ENCODE measurements at places on chromosomes 12 and 14.

GRCh38 chr14:99156090-99156425 is 115.9 kb downstream of the BCL11B start:
- DNase-seq: peak; percentile 22

- no peak for DNase-seq
Observed at GRCh38 chr14:49447540-49448107, 138.6 kb downstream of the RPS29 start.

DNA sequence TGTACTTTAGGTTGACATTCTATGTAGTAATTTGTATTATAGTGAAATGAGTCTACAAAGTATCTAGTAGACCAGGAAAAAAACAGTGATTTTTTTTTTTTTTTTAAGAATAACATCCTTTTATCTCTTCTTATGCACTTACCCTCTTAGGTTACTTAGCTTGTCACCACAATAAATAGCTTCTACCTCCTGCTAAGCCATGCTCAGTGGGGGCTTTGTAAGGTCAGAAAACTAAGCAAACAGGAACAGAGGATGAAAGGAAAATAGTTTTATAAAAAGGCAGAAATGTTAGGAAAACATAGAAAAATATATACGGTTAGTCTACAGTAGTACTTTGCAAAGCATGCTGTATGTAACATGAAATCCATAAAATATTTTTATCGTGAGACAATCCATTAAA is 385.3 kb upstream of the ATXN7L3B start:
- peak; percentile 57 for DNase-seq

DNA sequence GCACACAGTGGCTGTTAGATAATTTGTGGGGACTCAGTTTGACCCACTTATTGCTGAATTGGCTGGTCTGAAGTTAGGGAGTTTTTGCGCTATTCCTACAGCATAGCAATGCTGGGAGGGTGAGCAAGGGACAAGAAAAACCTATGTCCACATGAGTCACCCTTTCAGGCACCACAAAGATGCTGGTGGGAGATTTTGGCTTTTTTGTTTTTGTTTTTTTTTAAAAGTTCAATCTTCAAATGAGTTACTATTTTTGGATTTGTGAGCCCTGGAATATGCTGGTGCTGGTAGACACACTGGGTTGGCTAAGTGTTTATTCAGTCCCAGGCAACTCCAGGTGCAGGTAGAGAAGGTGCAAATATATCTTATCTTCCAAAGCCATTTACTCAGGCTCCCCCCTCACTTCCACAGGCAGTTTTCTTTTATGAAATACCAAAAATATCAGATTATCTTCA is 143.4 kb downstream of the BTG1 start:
- DNase-seq: no peak

DNA sequence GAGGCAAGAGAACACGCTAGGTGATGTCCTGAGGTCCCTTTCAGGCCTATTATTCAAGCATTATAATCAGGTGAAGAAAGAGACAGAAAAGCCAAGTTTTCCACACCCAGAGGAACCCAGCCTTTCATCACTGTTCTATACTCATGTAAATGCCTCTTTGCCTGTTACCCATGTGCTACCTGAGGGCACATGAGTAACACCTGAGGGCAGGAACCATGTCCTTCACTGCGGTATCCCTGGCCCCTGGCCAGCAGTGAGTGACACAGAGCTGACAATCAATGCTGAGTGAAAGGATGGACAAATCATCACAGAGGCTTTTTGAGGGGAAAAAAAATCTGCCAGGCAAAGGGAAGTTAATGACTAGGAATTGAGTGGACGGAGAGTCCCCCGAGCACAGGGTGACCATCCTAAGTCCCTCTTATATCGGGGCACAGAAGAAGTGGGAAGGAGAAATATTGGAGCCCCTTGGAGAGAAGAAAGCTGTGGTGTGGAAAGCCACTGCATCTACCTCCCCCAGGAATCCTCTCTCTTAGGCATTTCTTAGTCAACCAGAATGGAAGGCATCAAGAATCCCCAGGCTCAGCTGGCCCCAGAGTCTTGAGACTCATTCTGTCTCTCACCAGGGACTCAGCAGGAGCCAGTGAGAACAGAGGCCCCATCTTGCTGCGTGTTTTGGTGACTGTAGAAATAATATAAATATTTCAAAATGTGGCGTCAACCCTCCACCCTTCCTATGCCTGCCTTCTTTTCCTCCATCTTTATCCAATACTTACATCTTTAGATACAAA is 212.9 kb downstream of the DPF3 start:
- DNase-seq: no peak

DNA sequence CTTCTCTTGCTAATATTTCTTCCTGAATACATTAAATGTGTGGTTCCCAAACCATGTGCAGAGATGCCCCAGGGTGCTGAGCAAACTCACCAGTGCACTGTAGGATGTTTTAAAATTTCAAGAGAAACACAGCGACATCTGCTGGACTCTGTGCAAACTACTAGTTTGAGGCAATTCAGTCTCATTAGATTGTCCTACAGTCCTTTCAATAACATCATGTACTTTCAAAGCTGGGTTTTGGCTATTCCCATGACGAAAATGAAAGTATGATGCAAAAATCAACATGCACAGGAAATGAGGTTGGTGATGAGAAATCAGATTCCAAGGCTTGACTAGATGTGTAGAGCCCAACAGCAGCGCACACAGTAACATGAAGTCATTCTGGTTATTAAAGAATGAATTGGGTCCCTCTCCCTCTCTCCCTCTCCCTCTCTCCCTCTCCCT is 66.3 kb downstream of the CLIP1 start:
- DNase-seq: peak; percentile 85

GRCh38 chr14:33504246-33505099 is 446.4 kb downstream of the EGLN3 start:
- no peak for DNase-seq

DNA sequence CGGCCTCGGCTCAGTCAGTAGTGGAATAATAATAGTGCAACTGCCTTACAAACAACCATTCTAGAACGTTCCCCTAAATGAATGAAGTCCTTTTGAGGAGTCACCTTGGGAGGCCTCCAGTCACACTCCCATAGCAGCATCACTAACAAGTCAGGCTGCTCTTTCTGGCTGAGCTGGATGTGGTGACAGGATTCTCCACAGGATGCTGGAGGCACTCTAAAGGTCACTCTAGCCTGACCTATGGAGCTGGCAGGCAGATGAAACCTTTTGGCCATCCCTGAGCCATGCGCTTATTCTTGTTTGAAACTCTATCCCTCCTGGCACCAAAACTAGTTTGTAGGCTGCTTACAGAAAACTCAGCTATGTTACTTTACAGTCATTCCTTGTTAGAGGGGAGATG is 17.9 kb upstream of the TFCP2 start:
- no peak for DNase-seq

DNA sequence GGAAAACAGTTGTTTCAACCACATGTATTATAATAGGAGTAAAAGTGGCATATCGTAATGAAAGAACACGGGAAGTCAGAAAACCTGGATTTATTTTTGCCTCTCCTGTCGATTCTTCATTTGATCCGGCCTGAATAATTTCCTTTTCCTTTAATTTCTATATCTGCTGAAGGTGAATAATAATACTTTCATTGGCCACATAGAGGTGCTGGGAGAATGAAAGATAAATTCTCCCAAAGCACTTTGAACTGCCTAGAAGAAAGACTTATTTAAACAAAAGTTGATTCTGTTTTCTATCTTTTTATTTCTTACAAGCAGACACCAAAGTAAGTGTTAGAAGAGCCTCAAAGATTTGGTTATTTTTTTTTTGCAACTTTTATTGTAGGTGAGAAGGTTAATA is 339.1 kb downstream of the RAD51B start:
- DNase-seq: no peak

- DNase-seq: peak; percentile 71
Observed at GRCh38 chr12:105740369-105740768, 398.4 kb downstream of the NUAK1 start.

- no peak for DNase-seq
Observed at GRCh38 chr12:27900920-27901879, 71.3 kb downstream of the PTHLH start.

GRCh38 chr14:56205881-56206280 is 87.7 kb downstream of the PELI2 start:
- DNase-seq: no peak

DNA sequence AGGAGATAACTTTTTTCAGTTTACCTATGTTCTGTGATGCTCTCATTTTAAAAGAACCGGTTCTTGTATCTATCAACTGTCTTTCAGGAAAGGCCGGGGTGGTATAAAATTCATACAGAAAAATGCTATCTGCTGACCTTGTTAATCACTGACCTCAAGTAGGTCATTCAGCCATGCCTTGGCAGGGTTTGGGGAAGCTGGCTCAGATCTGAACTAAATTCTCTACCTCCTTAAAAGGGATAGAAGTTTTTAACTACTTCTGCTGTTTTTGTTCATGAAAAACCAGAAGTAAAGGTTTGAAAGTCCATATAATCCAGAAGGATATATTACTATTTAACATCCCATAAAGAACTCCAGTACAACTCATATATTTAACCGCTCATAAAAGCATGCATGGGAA is 10.1 kb downstream of the MYRFL start:
- DNase-seq: no peak

GRCh38 chr12:19988459-19988873 is 379.9 kb upstream of the PDE3A start:
- no peak for DNase-seq

- no peak for DNase-seq
Observed at GRCh38 chr12:83349907-83350611, 663.4 kb downstream of the TMTC2 start.

DNA sequence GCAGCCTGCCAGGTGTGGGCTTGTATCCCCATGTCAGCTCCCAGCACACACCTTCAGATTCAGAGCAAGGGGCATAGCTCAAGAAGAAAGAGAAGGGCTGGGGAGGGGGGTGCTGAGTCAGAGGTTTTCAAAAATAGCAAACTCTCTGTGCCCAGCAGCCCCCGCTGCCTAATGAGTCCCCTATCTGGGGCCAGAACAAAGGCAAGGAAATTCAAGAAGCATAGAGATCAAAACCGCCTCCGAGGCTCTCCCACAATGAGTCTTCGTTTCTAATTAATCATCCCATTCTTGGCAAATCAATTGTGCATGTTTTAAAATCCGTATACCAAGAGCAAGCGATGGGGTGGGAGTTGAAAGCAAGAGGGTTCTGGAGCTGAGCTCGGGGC is 19.5 kb upstream of the CMKLR1 start:
- no peak for DNase-seq

DNA sequence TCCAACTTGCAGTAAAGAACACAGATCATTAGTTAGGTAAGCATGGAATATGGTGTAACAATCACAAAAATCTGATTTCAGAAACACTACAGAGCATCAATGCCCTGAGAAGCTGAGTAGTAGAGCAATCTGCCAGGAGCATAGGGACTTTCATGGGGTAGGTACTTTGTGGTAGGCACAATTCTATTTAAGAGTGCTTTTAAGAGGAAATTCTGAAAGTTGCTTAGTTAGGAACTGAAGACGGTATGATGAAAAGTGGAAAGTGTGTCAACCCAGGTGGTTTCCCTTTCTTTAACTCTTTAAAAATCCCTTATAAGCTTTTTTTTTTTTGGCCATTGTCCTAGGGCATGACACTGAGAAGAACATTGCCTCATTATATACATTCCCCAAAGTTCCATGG is 535.7 kb upstream of the FBXO33 start:
- DNase-seq: no peak

GRCh38 chr12:65941388-65941787 is 117.1 kb downstream of the HMGA2 start:
- DNase-seq: no peak
